Eye (tissue), 1 donor: ENCODE measurements at places on chromosomes 16 and 17.
A peak's percentile ranks its signal among the peaks of the same experiment; 100 is the strongest.

DNA sequence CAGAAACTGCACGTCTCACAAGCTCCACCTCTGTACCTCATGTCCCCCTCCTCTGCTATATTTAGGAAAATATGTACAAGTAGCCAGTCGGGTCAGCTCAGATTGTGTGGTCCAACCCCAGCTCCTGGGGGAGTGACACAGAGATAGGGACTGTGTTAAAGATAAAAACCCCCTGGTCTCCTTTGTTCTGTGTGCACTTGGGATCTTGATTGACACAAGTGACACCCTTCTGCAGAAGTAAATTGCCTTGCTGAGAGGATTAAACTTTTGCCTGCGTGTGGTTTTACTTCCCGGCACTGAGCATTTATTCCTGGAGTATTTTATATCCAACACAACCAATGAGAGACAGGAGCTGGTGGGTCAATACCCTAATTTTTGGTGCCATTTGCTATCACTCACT lies 37.5 kb downstream of the TLE7 start:
- no peak for DNase-seq

GRCh38 chr17:65918916-65919315 lies 273.0 kb downstream of the CEP112 start:
- peak; percentile 15 for DNase-seq

DNA sequence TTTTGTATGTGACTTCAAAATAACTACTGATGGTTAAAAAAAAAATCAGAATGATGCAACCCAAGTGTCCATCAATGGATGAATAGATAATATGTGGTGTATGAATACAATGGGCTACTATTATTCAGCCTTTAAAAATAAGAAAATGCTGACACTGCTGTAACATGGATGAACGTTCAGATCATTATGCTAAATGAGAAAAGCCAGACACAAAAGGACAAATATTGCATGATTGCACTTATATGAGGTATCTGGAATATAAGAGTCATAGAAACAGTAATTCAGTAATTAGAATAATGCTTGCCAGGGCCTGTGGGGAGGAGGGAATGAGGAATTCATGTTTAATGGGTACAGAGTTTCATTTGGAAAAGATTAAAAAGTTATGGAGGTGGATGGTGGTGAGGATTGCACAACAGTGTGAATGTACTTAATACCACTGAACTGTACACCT lies 25.4 kb downstream of the TENT4B start:
- DNase-seq = no peak

GRCh38 chr16:89090182-89090630 lies 3.4 kb upstream of the ACSF3 start:
- no peak for DNase-seq

GRCh38 chr16:21590796-21591195 lies 8.6 kb upstream of the METTL9 start:
- DNase-seq = no peak

GRCh38 chr17:42233156-42233555 lies 38.9 kb upstream of the GHDC start:
- DNase-seq = no peak

DNA sequence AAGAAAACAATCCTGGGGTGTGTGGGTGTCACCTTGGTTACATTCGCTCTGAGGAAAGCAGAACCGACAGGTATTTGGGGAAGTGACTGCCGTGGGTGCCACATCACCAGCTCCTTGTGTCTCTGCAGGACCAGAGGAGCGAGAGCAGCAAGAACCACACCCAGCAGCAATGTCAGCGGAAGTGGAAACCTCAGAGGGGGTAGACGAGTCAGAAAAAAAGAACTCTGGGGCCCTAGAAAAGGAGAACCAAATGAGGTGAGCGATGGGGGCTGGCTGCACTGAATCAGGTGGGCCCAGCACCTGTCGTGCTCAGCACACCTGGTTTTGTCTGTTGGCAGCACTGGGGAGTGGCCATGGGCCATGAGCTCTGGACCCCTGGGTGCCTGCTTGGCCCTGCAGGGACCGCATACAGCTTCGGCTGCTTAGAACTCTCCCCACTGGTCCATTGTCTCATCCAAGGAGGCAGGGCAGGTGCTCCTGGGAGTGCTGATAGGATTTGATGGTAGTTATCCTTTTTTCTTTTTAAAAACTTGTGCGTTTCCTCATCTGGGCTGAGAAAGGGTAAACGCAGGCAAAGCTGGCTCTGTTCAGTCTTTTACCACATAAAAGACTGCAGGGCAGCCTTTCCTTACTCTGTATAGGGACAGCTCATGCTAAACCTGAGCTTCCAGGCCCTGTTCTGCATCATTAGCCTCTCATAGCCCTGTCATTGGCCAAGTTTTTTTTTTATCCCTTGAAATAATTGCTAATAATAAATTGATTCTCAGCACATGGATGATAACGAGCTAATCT lies 29.4 kb downstream of the HMOX2 start:
- DNase-seq = no peak

DNA sequence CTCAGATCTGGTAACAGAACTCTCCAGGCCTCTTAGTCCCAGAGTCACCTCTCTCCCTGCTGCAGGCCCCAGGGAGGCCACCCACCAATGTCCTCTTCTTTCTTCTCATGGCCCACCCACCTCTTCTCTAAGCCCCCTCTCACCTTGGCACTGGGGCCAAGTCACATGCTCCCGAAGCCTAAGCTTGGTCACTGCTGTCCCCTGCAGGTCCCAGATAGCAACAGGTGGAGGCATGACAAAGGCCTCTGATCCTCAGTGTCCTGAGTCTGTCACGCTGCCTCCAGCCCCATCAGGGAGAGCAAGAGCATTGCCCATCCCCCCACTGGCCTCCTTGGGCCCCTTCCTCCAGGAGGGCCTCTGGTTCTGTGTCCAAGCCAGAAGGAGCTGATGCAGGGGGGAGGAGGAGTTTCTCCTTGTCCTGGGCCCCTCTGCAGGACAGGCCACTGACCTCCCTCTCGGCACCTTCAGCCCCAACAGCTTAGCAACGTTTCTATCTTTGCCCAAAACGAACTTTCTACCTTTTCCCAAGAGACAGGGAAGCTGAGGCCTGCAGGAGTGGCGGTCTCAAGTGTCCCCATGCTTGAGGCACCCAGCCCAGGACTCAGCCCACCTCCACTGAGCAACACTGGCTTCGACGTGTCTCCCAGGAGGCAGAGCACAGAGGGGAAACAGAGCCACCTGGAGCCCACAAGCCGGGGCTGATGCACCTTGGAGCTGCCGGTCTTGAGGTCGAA lies 8.6 kb downstream of the P2RX1 start:
- no peak for DNase-seq

DNA sequence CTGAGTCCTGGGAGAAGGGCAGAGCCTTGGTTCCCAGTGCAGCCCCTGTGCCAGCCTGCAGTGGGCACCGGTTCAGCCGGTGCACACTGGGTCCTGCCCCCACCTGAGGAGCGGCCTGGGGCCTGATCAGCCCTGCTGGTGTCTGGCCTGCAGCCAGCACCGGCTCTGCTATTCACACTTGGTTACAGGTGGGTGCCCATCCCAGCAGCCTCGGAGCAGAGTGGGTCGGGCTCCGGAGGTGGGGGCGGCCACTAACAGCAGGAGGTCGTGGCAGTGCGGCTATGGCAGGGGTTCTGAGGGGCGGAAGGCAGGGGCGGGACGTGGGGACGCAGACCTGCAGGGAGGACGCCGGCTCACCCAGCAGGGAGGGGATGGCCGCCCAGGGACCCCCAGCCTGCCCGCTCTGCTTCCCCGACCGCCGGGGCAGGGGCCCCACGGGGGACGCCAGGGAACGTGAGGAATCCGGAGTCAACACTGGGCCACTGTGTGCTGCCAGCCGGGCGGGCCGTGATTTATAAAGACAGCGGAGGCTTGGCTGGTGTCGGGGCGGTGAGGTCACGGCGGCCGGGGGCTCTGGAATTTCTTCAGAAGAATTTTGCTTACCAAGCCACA lies 20.3 kb downstream of the METRNL start:
- peak; percentile 89 for DNase-seq

DNA sequence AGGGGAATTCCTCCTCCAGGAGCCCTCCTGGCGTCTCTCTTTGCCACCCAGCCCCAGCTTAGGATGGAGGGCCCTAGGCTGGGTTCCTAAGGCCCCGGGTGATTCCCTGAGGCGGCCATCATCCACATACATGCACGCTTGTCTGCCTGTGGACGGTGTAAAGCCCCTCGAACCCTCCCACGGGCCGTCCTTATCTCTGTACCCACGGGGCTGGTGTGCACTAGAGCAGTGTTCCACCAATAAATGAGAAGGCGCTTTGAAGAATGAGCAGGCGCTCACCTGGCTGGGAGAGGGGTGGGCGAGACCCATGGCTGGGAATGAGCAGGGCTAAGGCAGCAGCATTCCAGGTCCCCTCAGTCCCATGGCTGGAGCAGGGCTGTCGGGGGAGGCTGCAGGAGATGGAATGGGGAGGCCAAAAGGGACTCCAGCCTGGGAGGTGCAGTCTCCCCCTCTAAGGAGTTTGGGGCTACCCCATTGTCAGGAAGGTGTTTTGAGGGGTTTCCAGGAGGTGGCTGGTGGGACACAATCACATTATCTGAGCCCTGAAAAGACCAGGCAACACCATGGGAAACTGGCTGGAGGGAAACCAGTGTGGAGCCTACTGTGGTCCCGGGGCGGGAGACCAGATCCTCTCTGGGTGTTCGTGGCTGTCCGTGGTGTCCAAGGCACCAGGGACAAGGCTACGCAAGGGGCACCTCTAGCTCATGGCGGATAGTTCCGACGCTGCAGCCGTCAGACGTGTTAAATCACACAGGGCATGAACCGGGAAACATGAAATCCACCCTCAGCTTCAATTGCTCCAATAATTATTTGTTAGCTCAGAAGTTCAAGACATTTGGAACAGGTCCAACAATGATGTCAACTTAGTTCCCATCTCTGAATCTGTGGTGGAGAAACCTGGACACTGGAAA lies 87.5 kb upstream of the DNAH17 start:
- peak; percentile 44 for DNase-seq

- no peak for DNase-seq
Observed at GRCh38 chr16:65312071-65312470, 190.2 kb upstream of the CDH11 start.

- DNase-seq = peak; percentile 69
Observed at GRCh38 chr17:13395346-13395745, 206.4 kb downstream of the HS3ST3A1 start.
